Heart left ventricle (tissue), 16 donors: ENCODE measurements at places on chromosomes 13 and 19.

DNA sequence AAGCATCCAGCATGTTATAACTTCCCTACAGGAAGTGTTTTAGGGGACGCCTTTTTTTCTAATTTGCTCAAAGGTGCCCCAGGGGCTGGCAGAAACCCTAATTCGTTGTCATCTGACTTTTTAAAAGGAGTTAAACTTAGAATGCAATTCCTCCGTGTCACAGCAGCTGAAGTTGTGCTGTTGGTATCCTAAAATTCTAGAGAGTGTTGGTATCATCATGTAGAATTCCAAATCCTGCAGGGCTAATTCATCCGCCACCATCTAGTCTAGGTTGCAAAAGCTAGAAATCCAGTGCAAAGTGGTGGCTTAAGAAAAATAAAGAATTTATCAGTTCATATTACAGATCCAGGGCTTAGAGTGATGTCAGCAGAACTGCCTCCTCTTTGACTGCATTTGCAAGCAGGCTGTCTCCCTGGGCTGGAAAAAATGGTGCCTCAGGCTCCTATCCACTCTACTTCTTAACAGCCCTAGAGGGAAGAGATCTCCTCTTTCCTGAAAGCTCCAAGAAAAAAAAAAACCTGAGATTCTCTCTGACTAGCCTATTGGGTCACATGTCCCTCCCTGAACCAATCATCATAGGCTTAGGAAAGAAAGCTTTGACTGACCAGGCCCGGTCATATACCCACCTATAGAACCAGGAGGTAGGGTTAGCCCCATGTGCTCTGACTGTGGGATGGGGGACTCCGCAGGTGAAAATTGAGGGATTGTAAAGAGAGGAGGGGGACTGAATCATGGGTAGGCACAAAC, 73.0 kb downstream of the MAP4K1 start:
- DNase-seq = no peak

- peak; percentile 98 for DNase-seq
These were observed at the start of gene ZNF563 for GRCh38 chr19:12333162-12334159. Gene ZNF563, minus strand, starts transcription at chr19:12333633. Its CDS starts 151 bp downstream, at chr19:12333482.

GRCh38 chr13:80342471-80343371, 1.8 kb upstream of the SPRY2 start:
- DNase-seq = peak; percentile 95

DNA sequence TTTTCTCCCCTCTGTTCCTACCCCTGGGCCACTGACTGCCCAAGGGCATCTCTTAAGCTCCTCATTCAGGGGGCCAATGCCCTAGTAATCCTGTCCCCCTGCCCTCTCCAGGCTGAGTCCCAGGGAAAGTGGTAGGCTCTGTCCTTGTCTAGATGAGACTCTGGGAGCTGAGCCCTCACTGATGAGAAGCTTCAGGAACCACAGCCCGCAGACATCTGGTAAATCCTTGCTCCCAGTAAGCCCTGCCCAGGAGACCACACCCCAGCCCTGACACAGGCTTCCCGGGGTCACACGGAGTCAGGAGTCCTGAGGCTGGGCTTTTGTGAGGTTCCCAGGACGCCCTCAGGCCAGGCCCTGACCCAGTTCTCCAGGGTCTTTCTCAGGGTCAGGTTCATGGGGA, 1.9 kb downstream of the CEACAM4 start:
- DNase-seq = no peak

- DNase-seq = no peak
These were observed 10.0 kb upstream of the IZUMO2 start for GRCh38 chr19:50173127-50173526.

DNA sequence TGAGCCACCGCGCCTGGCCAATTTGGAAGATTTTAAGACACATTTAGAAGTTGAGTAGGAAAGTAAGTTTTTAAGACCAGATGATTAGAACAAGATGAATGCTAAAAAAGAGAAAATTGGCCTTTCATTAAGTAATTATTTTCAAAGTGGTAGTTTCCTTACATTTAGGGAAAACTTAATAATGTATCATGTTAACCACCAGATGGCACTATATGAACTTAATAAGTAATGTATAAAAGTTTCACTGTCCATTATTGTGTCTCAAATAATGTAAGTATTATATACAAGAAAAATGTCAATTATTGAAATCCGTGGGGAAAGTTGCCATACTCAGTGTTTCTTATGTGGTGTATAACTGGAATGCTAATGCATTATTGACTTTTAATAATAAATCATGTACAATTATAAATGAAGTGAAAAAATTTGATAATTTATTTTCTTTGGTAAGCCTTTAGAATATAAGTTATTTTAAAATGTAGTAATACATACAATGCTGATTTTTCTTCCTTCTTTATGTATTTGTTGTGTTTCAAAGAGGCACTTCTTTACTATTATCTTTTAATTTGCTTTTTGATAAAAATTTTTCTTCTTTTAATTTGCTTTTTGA, 29.2 kb downstream of the COG6 start:
- DNase-seq = no peak

DNA sequence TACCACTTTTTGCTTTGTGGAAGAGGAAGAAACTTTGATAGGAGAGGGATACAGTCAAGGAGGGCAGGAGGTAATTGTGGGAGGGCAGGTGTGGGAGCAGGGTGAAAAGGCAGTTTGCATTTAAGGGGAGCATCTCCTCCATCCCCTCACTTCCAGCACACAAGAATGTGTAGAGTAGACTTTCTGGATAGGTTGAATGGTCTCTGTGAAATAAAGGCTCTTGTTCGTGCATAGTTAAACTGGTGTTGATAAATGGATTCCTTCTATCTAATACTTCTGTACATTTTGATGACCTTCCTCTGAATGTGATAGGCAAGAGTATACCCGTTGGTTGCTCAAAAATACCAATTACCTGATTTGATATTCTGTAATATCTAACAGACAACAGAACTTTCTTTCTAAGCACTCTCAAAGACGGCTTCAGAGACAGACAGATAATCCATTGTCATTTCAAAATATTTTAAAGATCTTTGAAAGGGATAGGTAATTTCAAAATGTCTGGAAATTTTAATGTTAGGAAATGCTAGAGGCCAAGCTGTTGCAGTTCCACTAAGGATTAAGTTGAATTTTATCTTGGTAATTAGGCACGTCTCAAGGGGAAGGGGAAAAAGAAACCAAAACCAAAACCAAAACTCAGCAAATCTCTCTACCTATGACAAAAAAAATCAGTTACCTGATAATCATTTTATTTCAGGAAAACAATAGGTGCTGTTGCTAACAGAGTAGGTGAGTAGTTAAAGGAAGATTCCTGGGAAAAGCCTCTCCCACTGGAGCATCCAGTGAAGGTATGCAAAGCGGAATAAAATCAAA, 302.6 kb downstream of the COG6 start:
- no peak for DNase-seq

DNA sequence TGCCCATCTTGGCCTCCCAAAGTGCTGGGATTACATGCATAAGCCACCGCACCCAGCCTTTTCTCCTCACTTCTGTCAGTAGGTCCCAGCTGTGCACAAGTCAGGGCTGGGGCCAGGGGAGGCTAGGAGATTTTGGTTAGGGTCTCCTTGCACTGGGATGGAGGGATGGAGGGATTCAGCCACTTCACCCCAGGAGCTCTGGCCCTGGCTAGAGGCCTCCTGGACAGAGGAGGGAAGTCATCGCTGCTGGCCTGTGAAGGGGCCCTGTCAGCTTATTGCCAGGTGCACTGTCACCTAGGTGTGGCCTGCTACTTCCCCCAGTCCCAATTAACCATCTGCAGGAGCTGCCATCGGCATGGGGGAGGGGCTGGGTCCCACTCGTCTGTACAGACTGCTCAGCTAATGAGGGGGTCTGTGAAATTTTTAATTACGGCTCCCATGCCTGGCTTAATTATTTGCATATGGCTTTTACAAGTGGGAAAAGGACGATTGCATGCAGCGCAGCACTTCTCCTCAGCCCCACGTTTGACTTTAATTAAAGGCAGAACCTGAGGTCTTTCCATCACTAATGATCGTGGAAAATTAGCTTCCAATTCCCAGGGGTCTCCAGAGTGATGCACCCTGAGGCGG, 52.4 kb downstream of the CHST8 start:
- DNase-seq = no peak

- DNase-seq = no peak
These were observed 22.7 kb upstream of the NAXD start for GRCh38 chr13:110592665-110593064.

GRCh38 chr13:32582991-32583390, 3.3 kb upstream of the PDS5B start:
- no peak for DNase-seq

DNA sequence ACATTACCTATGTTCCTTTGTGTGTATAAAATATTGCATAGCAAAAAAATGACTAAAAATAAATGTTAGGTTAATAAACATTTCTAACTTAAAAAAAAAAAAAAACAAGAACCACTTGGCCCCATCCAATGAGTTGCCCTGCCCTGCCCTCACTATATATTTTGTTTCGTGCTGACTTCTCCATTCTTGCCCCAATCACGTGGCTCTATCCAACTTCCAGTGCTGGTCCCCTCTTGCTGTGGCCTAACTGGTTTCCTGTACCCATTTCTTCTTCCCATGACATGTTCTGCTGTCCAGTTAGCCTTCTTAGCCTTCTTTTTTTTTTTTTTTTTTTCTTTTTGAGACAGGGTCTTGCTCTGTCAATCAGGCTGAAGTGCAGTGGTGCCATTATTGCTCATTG, 151.6 kb downstream of the FOXO1 start:
- DNase-seq = no peak

- no peak for DNase-seq
These were observed 4.3 kb upstream of the KCTD4 start for GRCh38 chr13:45205124-45205523.

GRCh38 chr13:110457361-110457760, 104.2 kb downstream of the RAB20 start:
- DNase-seq = no peak

- DNase-seq = no peak
These were observed 1579.6 kb upstream of the SLC10A2 start for GRCh38 chr13:104645786-104646185.

DNA sequence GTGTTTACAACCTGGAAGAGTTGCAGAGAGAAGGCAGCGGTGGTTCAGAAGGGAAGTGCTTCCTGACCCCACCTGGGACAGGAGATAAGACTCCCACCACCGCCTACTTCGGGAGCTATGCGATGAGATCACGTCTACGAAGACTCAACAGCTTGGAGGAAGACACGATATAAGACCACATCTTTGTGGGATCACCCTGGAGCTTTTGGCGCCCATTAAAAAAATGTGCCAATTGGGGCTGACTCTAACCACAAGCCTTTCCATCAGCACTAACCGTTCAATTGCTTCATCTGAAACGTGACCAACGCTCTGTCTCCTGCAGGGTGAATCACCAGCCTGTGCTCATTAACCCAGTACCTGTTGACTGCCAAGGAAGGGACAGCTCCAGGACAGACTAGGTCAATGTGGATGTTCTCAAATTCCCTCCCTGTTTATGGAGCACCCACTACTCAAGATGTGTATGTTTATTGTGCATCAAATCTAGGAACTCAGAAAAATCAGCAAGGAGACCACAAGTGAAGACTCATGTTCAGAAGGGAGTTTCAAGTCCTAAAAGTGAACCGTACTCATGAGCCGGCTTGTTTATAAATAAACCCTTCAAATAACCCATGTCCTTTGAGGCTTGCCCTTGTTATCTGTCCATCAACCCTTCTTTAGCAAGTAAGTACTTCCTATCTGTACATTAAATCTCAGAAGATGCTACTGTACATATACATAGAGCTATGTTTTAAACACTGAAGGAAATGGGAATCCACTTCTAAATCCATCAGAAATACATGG, 67.5 kb downstream of the LATS2 start:
- DNase-seq = no peak

DNA sequence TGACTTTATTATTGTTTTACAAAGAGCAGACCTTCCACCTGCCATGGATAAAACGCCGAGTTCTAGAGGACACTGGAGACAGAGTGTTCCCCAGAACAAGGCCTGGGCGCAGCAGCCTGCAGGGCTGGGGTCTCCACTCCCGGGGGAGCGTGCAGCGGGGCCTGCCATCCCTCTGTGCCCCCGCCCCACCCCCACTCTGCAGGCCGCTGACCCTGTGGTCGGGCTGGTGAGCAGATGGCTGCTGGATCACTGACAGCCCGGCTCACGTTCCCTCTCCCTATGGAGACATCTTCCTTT, 8.6 kb upstream of the PTBP1 start:
- no peak for DNase-seq

DNA sequence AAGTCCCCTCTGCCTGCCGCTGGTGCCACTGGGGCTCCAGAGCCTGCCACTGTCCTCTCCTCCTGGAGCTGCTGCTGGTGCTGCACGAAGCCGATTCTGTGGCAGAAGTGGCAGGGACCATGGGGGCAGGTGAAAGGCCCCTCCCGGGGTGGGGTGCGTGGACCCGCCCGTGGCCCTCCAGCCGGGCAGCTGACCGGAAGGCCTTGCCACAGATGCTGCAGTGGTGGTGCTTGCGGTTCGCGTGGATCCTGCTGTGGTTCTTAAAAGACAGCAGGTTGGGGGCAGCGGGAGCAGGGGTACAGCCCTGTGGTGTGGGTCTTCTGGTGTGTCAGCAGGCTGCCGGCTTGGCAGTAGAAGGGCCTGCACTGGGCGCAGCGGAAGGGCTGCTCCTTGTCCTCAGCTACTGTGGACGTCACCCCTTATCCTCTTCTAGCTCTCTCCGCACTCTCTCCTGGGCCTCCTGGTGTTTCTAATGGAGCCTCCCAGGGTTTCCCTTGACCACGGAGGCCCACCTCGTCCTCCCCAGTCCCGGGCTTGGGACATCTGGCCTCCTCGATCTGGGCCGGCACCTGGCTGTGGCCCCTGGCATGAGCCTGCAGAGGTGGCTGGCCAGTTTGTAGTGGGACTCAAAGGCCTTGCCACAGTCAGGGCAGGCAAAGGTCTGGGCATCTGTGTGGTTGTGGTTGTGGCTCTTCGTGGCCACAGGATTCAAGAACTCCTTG, 380.4 kb downstream of the OLFM4 start:
- DNase-seq = no peak

- no peak for DNase-seq
These were observed 199.4 kb upstream of the IPO5 start for GRCh38 chr13:97753942-97754670.

DNA sequence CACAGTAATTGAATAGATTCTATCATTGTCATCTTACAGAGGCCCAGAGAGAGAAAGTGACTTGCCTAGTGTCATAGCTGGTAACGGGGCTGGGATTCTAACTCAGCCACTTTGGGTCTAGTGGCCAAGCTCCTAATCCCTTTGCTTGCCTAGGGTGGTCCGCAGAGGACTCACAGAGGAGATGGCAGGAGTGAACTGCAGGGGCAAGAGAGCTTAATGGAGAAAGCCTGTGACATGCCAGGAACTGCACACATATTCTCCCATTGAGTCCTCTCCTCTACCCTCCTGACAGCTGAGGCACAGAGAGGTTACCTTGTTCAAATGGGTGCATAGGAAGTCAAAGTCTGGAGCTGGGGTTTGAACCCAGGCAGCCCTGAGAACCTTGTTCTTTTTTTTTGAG, 2.7 kb downstream of the LSR start:
- DNase-seq = no peak

DNA sequence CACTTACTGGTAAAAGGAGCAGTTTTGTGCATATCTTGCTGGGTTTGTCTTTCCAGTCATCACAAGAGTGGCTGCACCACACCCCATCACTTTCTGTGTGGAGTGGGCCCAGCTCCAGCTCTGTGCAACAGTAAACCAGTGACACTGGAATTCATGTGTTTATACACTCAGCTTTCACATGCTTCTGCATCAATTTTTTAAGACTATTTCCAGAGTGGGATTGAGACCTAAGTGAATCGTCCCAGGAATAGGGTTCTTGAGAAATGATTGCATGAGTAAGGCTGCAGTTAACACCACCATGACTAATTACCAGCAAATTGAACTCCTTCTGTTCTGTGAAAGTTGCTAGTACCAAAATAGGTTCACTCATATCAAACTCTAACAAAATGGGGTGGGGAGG, 5.3 kb upstream of the CFAP97D2 start:
- DNase-seq = no peak
